Lung (tissue), 17 donors: ENCODE measurements at places on chromosomes 4 and X.

DNA sequence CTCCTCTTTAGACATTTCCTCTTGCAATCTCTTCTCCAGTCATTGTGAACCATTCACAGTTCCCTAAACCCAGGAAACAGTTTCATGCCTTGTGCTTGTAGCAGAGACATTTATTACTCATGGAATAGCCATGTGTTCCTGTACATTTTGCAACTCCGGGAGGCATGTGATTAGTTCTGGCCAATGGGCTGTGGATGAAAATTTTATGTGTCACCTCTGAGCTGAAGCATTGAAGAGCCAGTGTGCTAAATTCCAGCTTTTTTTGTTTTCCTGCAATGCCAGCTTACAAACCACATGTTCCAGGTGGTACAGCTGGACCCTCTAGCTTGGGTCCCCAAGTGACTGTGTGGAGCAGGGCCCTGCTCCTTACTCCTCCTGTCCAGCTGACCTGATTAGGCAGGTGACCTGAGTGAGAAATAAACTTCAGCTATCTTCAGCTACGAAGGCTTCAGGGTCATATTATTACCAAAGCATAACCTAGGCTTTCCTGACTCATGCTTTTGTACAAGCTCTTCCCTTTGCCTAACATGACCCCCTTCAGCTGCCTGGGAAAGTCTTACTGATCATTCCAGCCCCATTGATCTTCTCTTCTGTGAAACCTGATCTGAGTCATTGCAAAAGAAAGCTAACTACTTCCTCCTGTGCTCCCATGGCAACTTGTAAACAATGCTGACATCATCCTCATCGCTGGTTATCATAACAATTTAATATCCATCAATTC lies 200.4 kb downstream of the PTTG2 start:
- DNase-seq, result peak; percentile 77

DNA sequence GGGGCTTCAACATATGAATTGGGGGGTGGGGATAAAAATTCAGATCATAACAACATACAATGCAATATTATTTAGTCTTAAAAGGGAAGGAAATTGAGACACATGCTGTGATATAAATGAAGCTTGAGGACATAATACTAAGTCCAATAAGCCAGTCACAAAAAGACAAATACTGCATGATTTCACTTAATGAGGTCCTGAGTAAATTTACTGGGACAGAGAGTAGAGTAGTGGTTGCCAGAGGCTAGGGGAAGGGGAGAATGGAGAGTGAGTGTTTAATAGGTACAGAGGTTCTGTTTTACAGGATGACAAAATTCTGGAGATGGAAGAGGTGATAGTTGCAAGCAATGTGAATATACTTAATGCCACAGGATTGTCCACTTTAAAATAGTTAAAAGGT lies 89.2 kb upstream of the RAPGEF2 start:
- DNase-seq, result no peak

DNA sequence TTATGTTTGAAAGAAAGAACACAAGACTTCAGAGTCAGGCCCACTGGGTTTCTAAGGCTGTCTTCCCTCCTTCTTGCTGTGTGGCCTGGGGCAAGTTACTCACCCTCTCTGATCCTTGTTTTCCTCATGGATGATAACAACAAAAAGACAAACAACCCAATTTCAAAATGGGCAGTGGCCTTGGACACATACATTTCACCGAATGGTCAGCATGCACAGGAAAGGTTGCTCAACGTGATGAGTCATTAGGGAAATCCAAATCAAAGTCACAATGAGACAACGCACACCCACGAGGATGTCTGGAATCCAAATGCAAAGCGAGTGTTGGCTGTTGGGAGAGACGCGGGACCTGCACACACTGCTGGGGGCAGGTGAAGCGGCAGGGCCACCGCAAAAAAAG lies 50.8 kb upstream of the PPP2R2C start:
- no peak for DNase-seq

DNA sequence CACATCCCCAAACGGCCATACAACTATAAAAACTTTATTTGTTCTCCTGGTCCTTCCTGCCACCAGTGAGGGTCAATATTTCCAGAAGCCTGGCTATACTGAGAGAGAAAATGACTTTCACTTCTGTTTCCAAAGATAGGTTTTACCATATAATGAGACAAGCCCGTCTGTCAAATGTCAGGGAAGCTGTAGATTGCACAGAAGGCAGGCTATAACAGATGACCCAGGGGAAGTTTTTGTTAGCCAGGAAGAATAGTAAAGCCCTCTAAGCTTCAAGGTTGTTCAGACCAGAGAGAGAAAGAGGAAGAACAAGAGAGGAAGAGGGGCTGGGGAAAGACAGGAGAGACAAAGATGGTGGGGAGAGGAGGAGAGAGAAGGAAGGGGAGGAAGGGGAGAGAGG lies 217.5 kb downstream of the GBA3 start:
- DNase-seq, result no peak

GRCh38 chrX:13024986-13025385 lies 19.4 kb downstream of the FAM9C start:
- DNase-seq, result no peak

DNA sequence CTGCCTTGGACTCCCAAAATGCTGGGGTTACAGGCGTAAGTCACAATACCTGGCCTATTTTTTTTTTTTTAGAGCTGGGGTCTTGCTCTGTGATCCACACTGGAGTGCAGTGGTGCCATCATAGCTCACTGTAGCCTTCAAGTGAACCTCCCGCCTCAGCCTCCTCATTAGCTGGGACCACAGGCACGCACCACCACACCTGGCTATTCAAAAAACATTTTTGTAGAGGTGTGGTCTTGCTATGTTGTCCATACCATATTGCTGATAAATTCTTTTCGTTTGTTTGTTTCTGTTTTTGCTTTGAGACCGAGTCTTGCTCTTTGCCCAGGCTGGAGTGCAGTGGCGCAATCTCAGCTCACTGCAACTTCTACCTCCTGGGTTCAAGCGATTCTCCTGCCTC lies 21.6 kb downstream of the ENOPH1 start:
- DNase-seq, result no peak

GRCh38 chr4:37673538-37674192 lies 12.5 kb downstream of the RELL1 start:
- no peak for DNase-seq

DNA sequence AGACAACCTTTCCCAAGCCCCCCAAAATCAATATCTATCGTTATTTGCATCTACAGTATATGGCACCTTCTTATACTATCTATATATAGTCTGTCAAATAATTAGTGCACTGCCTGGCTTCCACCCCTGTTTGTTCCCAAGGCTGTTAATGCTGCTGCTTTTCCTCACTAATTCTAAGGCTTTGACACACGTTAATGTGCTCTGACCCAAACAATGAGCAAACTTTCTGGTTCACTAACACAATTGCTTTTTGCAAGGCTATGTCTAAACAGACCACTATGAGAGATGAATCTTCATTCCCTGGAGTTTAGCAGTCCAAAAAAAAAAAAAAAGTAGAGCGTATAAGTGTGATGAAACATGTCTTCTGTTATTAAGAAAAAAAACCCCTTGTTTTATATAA lies 360.9 kb upstream of the AGA start:
- no peak for DNase-seq

DNA sequence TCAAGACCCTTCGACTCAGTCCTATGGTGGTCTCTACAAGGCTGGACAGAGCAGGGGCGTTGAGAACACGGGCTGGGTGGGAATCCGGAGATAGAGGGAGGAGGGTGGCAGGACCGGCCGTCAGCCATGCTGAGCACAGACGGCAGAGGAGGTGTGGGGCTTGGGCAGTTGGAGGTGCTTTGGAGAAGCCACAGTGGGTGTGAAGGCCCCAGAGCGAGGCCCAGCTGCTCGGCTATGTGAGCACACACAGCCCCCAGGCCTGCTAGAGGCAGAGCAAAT lies 4.2 kb downstream of the PDE6B start:
- DNase-seq, result no peak

DNA sequence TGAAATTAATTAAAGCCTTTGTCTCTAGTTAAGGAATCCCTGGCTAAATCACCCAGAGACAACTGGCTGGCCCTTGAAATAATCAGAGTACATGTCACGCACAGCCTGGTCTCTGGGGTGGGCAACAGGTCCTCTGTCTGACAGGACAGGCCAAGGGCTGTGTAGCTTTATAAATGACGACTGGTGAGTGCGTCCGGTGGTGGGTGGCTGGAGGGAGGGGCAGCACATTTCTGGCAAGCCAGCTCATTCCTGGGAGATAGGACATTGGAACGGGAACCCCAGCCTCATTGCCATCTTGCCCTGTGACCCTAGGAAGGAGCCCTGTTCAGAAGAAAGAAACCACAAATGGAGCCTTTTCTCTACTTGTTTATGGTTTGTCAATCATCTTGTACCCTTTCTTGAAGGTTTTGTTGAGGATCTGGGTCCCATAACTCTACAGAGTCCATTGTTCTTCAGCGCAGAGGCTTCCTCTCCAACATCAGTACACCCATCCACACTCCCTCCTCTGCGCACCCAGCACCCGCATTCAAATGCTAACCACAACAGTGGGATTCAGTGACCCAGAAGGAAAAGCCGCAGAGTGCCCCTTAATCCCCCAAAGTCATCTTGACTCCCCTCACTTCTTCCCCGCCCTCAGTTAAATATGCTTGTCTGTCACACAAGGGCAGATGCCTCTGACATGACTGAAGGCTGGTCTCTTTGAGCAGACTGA lies 368.1 kb downstream of the UNC5C start:
- DNase-seq, result no peak

GRCh38 chrX:154968353-154968752 lies 54.2 kb downstream of the F8 start:
- no peak for DNase-seq

DNA sequence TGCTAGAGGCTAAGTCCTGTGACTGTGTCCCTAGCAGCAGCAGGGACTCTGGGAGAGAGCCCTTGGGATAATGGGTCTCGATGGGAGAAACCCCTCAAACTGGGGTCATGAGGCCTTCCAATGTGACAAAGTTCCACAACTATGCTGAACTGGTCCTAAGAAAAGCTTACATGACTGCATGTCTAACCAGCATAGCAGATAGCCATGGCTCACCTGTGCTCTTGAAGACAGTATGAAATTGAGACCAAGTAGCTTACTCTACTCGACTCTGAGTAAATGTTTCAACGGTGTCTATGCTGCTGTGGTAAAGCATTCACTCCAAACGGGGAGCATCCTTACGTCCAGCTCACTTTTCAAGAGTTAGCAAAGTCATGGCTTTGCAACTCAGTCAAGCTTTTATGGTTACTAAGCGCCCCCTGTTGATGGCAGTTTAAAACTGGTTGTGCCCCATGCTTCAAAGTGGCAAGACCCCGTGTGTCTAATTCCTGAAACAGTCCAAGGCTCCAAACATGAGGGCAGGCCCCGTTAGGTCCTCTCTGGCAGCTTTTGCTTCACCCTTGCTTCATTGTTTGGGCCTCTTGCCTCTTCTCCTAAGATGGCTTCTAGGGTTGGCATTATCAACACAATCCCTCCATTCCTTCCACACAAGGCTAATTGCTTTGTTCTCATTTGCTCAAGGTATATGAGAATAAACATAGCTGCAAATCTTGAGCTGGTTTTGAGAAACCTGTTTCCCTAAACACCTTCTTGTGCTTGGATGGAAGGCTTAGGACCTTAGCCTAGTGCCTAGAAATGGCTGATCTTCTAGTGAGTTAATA lies 46.6 kb downstream of the CCNG2 start:
- peak; percentile 89 for DNase-seq

- DNase-seq, result no peak
These were observed 53.0 kb upstream of the NKX1-1 start for GRCh38 chr4:1459081-1459721.

DNA sequence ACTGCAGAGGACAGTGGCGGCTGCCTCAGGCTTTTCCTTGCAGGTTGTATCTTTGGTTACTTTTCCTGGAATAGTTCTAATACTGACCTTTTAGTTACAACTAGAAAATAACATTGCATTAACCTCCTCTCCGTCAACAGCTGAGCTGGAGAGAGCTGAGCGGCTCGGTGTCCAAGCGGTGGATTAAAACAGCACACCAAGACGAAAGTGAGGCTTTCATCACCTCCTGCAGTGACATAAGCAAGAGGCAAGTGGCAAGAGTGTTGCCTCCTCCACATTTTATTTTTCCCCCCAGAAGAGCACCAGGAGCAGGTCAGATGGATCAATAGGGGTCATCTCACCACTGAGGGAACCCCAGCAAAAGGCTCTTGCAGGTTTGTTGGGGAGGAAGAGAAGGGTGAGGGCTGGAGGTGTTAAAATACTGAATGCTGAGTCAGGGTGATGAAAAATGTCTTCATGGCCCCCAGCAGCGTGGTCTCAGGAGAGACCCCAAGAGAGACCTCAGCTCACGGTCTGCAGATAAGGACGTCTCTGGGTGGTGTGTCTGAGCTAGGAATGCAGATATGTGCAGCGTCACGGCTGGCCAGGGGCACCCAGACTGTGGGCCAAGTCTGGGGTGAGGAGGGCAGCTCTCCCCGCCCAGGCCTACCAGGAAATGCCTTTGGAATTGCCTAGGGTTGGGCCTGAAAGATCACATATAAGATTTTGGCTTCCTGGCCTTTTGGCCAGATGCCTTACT lies 50.3 kb downstream of the CASP3 start:
- no peak for DNase-seq
